ENCODE measurements at places on chromosomes 5 and 9.

DNA sequence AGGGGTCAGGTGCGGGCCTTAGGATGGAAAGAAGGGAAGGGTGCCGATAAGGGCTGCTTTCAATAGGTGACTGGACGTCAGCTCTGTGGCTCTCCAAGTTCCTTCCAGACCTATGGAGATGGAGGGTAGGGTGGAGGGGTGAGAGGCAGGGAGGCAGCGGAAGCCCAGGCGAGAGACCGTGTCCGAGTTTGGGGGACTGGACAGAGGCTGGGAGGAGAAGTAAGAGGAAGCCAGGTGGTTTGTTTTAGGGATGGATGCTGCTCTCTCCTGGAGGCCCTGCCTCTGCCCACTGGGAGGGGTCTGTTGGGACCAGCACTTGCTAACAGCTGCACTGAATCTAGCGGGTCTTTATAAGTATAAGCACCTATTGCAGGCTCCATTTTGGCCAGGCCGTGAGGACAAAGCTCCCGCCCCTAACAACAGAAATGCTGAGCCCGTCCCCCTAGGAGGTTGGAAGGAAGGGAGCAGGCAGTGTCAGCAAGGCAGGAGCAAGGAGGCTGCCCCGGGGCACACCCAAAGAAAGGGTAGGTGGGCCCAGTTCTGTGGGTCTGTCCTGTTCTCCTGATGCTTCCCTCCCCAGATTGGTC is 167.5 kb downstream of the DAB2IP start:
- no peak for DNase-seq

DNA sequence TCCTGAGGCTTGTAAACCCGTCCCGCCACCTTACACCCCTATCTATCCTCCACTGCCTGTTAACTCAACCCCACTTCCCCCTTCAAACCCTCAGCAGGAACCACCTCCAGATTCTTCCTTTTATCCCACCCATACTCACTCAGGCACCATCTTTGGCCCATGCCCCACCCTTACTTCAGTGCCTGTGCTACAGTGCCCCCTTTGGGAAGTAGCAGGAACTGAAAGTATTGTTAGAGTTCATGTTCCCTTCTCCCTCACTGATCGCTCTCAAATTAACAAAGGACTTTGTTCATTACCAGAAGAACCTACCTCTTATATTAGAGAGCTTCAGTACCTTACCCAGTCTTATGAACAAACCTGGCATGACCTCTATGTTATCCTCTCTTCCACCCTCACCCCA is 92.2 kb upstream of the MOCS2 start:
- DNase-seq: no peak

- DNase-seq: no peak
Observed at GRCh38 chr9:114437401-114437893, 49.7 kb upstream of the AKNA start.

DNA sequence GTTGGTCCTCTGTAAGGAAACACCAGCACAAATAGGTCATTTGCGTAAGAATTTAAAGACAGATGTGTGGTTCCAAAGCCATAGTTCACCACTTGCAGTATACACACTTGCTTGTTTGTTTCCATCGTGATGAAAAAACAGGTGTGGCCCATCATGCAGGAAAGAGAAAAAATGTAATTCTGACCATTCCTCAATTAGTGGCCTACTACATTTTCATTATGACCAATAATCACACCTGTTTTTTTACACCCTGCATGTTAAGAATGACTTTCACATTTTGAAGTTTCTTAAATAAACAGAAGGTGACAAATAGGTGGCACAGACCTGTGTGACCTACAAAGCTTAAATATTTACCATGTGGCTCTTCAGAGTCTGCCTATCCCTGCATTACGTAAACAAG is 2.2 kb upstream of the ICE1 start:
- no peak for DNase-seq

- no peak for DNase-seq
Observed at GRCh38 chr9:25939126-25939525, 260.9 kb upstream of the TUSC1 start.

- no peak for DNase-seq
Observed at GRCh38 chr9:133148199-133149129, 15.2 kb downstream of the GBGT1 start.

DNA sequence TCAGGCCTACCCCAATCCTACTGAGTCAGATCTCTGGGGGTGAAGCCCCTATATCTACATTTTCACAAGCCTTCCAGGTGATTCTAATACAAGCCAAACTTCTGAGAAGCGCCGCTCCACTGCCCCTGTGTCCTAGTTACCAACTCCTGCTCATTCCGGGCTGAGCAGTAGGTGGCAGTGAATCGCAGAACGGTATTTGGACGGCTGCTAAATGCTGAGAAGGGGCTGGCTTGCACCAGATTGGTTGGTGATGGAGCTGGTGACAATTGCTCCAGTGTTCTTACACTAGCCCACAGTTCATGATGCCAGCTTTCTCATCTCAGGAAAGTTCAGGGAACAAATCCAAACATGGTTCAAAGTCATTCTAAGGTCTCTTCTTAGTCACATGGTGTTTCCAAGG is 31.1 kb upstream of the FGF1 start:
- no peak for DNase-seq

DNA sequence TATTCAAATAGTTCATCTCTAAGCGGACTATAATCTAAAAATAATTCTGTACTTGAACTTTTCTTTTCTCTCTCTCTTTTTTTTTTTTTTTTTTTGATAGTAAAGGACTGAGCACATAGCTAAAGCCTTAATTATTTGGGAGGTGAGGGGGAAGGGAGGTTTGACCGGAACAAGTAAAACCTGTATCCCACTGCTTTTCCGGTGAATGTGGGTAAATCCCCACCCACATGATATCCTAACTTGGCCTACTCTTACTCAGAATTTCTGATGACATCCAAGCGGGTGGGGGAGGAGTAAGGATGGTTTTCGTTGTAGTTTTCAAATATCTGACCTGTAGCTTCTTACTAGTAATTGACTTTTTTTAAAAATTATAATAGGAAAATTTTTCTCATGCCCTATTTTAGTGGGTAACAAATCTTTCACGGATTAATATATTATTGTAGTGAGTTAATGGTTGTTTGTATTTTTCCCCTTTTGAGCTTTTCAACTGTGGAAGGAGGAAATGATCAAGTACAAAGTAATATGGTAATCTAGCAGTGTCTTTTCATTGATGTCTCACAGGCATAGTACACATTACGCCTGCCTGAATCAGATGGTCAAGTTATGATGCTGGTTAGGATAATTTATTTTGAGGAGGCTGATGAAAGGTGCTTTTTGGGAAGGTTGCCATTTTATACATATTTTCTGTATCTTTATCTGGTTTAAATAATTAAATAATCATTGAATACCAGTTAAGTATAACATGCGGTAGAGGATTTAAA is 2.2 kb upstream of the ELL2 start:
- DNase-seq: no peak

DNA sequence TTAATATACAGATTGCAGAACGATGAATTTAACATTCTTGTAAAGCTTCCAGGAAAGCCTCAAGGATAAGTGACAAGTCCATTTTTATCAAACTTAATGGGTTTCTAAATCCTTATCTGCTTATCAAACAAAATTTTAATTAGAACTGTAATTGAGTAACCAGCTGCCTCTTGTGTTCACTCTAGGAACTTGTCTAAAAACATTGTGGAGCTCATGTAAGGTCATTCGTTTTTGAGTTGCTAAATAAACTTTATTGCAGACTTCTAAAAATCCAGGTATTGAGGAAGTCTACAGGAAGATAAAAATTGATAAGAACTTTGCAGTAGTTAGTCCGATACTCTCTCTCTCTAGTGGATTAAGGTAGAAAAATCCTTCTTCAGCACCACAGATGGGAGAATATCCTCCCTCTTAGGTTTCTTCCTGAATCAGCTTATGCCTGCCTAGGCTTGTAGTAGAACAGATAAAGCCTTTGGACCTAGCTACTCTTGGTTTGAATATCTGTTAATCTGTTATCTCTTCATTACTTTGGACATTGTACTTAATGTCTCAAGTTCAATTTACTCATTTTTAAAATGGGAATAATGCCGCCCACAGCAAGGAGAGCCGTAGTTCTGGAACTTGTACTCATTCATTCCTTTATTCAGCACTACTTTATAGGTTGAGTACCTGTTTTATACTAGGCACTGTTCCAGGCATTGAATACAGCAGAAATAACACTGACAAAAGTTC is 60.0 kb upstream of the DHFR start:
- no peak for DNase-seq

- no peak for DNase-seq
Observed at GRCh38 chr9:36779582-36779981, 206.9 kb downstream of the MELK start.

- DNase-seq: no peak
Observed at GRCh38 chr9:15423231-15423985, 732 bp downstream of the SNAPC3 start.

GRCh38 chr9:100641166-100641565 is 63.3 kb downstream of the CAVIN4 start:
- no peak for DNase-seq

GRCh38 chr5:120533581-120533980 is 69.5 kb downstream of the PRR16 start:
- no peak for DNase-seq

DNA sequence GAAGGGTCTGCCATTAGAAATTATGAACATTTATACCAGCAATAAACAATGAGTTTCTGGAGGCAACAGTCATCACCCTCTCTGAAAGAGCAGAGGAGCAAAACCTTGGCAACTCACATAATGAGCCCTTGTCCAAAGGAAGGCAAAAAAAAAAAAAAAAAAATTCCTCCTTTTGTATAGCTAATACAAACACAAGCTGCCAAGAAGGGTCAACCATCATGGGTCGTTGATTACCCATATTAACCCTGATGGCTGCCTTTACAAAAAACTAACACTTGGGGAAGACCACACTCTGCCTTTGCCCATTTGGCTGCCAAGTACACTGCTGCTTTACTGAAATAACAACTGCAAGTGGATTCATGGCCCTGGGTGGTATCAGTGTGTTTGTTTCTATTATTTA is 272.7 kb downstream of the ADAMTSL1 start:
- no peak for DNase-seq

DNA sequence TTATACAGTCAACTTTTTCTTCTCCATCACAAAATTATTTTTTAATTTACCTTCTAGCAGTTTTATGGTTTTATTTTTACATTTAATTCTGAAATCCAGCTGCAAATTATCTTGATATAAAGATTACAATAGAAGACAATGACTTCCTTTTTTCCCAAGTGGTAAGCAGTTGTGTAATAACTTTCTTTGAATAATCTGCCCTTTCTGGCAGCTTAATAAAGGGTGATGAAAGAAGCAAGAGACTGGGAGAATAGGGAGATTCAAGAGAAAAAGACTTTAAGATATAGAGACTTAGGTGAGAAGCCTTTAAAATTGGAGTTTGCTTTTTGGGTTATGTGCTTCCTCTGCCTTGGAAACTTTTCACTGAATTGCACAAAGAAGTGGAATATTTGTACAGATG is 100.4 kb upstream of the FREM1 start:
- DNase-seq: no peak

- peak; percentile 32 for DNase-seq
Observed at GRCh38 chr9:101977614-101978210, 239.3 kb upstream of the GRIN3A start.

DNA sequence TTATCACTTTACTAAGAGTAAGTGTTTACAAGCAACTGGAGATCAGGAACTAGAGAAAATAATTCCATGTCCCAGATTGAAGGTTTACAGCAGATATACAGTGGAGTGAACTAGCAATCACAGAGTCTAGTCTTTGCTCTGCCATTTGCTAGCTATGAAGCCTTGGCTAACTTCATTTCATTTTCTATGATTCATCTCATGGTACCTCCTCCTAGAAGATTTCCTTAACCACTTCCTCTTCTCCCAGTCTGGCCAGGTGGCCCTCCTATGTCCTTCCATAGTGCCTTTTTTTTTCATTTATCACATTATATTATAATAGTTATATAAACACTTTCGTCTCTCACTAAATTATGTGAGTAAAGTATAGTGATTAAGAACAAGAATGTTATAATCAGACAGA is 52.1 kb downstream of the GRIA1 start:
- DNase-seq: no peak

- DNase-seq: no peak
Observed at GRCh38 chr5:124524552-124525232, 221.7 kb downstream of the ZNF608 start.

- no peak for DNase-seq
Observed at GRCh38 chr5:14142202-14142826, 828 bp upstream of the TRIO start.

DNA sequence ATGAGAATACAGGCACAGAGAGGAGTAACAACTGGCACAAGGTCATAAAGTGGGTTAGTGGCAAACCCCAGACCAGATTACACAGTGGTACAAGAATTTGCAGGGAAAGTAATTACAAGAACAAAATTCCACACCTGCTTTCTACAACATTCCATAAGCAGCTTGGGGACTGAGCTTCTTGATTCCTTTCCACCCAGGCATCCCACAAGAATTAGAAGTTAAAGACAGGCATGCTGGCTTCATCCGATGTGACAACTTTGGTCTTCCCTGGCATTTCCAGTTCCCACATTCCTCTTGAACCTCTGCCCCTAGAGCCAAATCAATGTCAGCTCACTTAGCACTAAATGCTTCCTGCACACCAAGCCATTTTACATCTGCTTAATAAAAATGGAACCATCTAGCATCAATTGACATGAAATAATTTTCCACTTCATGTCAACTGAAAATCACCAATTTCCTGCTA is 435.8 kb upstream of the PAPPA start:
- no peak for DNase-seq

- DNase-seq: no peak
Observed at GRCh38 chr5:120255214-120255613, 208.9 kb upstream of the PRR16 start.

- no peak for DNase-seq
Observed at GRCh38 chr5:172644711-172645110, 3.6 kb downstream of the NEURL1B start.

GRCh38 chr9:87401681-87402080 is 96.0 kb upstream of the DAPK1 start:
- DNase-seq: no peak

GRCh38 chr5:133904641-133905040 is 63.8 kb downstream of the C5orf15 start:
- DNase-seq: no peak

DNA sequence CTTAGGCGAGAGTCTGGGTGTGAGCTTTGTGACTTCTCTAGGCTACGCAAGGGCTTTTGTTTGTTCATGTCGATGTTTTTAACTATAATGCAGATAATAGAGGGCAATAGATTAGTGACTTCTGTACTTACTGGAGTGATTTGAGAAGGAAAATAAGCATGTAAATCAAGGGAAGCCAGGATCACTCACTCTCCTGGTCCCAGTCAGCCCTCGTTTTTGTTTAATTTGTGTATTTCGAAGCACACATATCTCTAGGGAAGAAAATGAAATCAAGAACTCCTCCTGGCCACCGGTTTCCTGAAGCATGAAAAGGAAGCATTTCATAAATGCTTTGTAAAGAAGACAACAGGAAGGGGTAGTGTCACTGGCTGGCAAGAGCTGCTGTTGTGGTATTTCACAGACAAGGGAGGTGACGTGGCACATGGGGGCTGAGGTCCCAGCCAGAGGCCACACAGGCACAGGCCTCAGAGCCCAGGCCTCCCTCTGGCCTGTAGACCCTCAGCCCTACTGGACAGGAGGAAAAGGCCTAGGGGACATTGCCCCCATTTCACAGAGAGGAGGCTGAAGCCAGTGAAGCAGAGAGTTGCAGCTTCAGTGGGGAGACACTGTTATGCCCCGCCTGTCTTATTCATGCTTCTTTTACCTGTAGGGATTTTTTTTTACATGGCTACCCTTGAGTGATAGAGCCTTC is 34.1 kb downstream of the IRF1 start:
- no peak for DNase-seq

GRCh38 chr9:110126499-110126941 is 81.4 kb downstream of the C9orf152 start:
- no peak for DNase-seq
